ENCODE measurements at places on chromosomes 1 and 21.

- DNase-seq = no peak
These were observed 51.1 kb downstream of the HSF2BP start for GRCh38 chr21:43608225-43608624.

DNA sequence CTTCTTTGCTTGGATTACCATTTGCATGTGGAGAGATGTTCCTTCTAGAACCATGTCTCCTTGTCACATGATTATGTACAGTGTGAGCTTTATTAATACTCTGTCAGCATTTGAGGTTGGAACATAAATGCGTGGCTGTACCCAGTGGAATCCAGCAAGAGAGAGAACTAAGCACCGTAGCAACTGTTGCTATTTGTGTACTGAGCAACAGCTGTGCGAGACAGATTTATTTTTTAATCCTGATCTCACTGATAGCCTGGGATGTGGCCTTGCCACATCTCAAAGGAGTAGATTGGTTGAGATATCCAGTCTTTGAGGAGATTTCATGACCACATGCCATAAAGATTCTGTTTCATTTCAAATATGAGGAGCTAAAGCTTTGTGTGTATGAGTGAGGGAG, 43.4 kb downstream of the KIF1B start:
- DNase-seq = no peak

GRCh38 chr1:160539990-160540858, 17.2 kb upstream of the SLAMF6 start:
- DNase-seq = no peak

DNA sequence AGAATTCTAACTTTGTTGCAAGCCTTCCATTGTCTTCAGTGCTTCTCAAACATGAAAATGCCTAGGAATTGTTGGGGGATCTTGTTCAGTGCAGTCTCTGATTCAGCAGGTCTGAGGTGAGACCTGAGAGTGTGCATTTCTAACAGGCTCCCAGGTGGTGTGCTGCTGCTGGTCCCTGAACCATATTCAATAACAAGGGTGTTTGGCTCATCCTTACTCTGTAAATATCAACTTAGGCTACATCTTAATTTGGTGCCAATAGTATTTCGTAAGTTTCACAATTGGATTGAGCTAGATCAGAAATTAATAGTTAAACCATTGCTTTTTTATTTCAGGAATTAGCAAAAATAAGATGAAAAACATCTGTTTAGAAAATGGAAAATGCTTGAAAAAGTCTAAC, 59.1 kb upstream of the GPR88 start:
- DNase-seq = no peak

DNA sequence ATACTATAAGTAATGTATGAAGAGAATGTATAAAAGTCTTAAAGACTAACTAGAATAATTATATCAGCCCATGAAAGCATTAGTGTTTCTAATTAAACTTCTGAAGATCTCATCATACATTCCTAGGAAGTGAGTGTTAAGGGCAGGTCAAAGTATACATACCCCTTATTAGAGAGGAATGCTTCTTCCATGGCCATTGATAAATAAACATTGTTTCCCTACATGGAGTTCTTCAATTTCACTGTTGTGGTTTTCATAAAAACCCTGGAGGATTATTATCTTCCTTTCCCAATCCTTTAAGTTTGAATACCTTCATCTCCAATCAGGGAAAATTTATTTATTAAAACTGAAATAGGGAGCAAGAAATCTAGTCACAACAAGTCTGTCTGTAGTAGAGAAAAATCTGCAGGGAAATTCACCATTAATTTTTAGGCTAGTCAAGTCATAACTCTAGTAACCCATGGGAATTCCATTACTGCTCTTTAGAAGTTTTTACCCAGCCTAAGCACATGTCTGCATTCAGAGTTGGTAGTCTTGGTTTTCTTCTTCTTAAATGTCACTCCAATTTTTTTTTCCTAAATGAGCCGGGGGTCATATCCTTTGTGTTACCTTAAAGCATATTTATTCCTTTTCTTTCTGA, 147.0 kb downstream of the TNFSF18 start:
- DNase-seq = no peak

- no peak for DNase-seq
These were observed 44.9 kb downstream of the EVA1C start for GRCh38 chr21:32457360-32457840.

- no peak for DNase-seq
These were observed 13.7 kb downstream of the PARS2 start for GRCh38 chr1:54750596-54750995.

DNA sequence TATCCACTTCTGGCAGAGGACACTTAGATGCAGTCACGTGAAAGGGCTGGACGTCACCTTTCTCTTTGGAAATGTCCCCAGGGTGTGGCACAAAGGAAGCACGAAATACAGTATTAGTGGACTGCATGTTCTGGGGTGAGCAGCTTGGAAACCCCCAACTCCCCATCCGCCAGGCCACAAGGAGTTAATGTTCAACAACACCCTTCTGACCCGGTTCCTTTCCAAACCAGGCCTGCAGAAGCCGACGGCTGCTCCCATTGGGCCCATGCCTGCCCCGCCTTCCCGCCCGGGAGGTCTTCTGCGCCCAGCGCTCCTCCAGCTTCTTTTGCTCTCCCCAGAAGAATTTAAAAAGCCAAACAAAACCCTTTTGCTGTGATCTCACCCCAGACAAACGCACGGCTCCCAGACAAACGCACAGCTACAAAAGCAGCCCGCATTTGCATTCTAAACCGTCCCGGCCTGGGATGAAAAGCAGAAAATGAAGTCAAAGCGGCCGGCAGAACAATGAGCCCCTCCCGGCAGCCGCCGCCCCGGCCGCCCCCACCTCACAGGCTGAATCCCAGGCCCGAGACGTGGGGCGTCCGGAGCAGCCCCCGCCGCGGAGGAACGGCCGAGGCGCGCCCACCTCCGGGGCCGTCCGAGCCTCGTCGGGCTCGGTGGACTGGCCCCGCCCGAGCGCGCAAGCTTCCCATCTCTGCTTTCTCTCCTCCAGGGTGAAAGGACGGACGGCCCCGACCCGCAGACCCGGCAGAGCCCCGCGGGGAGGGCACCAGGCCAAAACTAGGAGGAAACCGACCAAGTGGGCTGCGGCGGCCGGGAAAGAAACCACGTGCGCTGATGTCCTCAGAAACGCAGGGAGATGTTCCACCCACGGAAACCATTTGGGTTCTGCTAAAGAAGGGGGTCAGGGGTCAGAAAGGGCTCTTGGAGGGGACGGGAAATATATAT, 101.9 kb downstream of the PLPP3 start:
- no peak for DNase-seq

DNA sequence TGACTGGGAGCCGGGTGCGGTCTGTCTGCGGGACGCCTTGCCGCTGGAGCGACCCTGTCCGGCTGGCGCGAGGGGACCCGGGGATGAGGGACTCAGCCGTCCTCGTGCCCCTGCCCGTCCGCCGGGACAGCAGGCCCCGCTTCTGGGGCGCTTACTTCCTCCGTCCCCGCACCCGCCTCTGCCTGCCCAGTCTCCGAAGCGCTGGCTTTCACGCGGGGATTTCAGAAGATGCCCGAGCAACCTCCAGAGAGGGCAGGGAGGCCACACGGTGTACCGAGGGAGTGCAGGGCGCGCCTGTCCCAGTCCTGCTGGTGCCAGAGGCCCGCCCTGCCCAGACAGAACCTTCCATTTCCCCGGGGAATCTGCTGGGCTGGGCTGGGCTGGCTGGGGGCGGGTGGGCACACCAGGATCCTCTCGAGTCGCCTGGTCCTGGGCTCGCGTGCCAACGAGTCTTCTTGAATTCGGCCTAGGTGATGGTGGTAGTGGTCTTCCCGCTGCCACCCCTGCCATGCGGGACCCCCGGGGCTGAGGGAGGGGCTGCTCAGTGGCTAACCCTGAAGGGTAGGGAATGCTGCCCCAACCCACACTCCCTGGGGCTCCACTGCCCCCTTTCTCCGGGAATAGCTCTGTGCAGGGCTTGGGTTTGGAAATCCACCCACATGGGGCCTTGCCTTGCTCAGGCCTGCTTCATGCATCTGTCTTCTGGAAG, 2.5 kb upstream of the TRPM2 start:
- no peak for DNase-seq

DNA sequence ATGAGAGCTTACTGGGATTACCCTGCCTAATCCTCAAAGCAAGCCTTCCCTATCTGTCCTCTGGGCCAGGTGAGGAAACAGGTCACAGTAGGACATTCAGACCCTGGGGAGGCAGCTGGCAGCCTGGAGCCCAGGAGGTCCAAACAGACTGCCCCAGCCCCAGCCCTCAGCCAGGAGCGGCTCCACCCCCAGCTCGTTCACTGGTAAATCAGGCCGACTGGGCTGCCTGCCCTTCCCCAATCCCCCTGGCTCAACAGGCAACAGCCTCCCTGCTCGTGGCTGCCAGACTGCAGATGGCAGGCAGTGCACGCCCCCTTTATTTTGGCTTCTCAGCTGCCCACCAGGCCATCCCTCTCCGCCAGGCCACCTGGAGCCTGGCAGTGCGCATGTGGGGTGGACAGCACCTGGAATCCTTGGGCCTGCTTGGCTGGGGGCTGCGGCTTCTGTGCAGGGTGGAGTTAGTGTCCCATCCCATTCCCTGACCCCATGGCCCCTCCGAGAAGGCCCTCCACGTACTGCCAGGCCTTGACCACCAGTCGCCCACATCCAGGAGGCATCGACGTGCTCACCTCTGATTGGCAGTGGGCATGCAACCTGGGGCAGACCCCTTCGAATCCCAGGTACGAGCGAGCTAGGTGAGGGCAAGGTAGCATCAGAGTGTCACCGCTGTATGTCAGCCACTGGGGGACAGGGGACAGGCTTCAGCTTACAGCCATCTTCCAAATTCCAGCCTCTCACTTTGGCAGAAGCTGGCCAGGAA, 11.2 kb upstream of the ZNF670 start:
- DNase-seq = no peak

DNA sequence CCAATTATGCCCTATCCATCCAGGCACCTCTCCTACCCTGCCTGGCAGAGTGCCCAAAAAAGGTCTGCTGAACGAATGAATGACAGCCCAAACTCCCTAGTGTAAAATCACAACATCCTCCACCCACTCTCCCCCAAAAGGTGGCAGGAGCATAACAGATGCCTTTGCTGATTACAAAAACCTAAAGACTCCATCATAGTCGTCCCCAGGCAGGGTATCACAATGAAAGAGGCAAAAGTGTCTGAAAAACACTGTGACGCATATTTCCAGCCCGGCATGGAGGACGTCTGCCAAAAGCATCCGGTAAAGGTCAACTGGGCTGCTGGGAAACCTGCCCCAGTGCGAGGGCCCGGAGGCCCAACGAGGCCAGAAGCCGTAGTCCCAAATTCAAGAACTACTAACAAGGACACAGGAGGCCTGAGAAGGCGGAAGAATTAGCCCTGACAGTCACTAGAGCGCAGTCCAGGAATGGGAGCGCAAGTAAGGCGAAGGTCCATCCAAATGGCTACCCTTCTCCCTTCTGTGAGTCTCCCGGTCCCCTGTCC, 576 bp downstream of the SMIM12 start:
- no peak for DNase-seq

DNA sequence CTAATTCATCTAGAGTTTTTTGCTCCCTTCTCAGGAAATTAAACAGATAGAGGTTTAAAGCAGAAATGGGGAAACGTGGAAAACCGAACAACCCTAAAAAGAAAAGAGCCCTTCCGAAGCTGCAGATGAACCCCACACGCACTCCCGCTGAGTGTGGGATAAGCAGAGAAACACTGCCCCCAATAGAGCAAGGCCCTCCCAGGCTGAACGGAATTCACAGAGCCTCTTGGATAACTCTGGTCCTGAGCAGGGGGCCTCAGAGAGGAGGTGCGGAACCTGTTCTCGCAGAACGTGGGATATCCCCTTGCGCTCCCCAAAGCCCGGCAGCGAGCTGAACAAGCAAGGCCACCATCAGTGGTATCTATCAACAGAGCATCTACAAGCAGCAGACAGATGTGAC, 44.9 kb downstream of the SSBP3 start:
- no peak for DNase-seq

GRCh38 chr1:236727521-236727920, 41.2 kb downstream of the ACTN2 start:
- DNase-seq = no peak

GRCh38 chr1:28836421-28836956, 24.5 kb downstream of the OPRD1 start:
- no peak for DNase-seq

- no peak for DNase-seq
These were observed 45.7 kb downstream of the PTGFR start for GRCh38 chr1:78536427-78536826.

- DNase-seq = no peak
These were observed 170.4 kb upstream of the NR5A2 start for GRCh38 chr1:199857108-199857507.

- DNase-seq = no peak
These were observed 71.9 kb downstream of the CEP350 start for GRCh38 chr1:180026556-180026955.

- DNase-seq = no peak
These were observed 29.8 kb downstream of the PGM1 start for GRCh38 chr1:63622849-63623566.

GRCh38 chr1:90729504-90730242, 12.6 kb upstream of the BARHL2 start:
- no peak for DNase-seq

GRCh38 chr1:150159550-150159949, 9.8 kb downstream of the PLEKHO1 start:
- no peak for DNase-seq

- no peak for DNase-seq
These were observed 24.0 kb upstream of the CPT2 start for GRCh38 chr1:53172426-53173128.

DNA sequence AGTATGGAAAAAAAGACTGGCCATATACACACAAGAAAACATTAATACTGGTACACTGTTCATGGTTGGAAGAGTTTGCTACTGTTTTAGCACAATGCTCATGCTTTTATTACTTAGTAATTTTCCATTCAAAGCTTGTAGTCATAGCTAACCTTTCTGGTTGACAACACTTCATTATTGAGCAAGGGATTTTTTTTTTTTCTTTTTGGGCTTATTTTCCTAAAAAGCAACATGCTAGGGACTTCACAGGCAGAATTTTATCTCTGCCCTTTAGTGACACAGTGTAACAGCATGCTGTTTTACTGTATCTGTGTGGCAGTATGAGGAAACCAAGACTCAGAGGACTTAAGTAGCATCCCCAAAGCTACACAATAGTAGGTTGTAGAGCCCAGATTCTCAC, 58.5 kb downstream of the FGGY start:
- no peak for DNase-seq

- no peak for DNase-seq
These were observed 21.2 kb upstream of the DIP2A start for GRCh38 chr21:46437511-46437910.

GRCh38 chr21:33364830-33365229, 38.4 kb upstream of the IFNGR2 start:
- no peak for DNase-seq

- no peak for DNase-seq
These were observed 63.9 kb upstream of the VAV3 start for GRCh38 chr1:108028841-108029388.

DNA sequence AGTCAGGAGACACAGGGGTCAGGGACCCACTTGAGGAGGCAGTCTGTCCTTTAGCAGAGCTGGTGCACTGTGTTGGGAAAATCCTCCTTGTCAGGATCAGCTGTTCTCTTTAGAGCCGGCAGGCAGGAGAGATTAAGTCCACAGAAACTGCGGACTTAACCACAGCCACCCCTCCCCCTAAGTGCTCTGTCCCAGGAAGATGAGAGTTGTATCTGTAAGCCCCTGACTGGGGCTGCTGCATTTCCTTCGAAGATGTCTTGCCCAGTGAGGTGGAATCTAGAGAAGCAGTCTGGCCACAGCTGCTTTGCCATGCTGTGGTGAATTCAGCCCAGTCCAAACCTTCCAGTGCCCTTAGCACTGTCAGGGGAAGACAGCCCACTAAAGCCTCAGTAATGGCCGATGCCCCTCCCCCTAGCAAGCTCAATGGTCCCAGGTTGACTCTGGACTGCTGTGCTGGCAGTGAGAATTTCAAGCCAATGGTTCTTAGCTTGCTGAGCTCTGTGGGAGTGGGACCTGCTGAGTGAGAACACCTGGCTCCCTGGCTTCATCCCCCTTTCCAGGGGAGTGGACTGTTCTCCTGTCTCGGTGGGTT, 172.8 kb downstream of the ST6GALNAC3 start:
- no peak for DNase-seq

All from activated CD4-positive, alpha-beta T cell treated with anti-CD3 and anti-CD28 coated beads for 24 hours (primary cell).